ENCODE measurements at places on chromosomes 1 and 21. TPM values are rescaled to one million over a fixed set of nuclear protein-coding genes. Genes with fewer than 3 reads are reported as not detected.

SYDE2 gene
- 24.2 TPM for total RNA-seq

CFHR2 gene
- total RNA-seq: not detected

TNFAIP8L2 gene
- total RNA-seq: not detected

LHX8 gene
- total RNA-seq: not detected

CR2 gene
- 0.24 TPM for total RNA-seq

DNASE2B gene
- 0.26 TPM for total RNA-seq

AMY2A gene
- not detected for total RNA-seq

DYNLT4 gene
- total RNA-seq: 0.79 TPM

SERPINC1 gene
- total RNA-seq: not detected

DNA sequence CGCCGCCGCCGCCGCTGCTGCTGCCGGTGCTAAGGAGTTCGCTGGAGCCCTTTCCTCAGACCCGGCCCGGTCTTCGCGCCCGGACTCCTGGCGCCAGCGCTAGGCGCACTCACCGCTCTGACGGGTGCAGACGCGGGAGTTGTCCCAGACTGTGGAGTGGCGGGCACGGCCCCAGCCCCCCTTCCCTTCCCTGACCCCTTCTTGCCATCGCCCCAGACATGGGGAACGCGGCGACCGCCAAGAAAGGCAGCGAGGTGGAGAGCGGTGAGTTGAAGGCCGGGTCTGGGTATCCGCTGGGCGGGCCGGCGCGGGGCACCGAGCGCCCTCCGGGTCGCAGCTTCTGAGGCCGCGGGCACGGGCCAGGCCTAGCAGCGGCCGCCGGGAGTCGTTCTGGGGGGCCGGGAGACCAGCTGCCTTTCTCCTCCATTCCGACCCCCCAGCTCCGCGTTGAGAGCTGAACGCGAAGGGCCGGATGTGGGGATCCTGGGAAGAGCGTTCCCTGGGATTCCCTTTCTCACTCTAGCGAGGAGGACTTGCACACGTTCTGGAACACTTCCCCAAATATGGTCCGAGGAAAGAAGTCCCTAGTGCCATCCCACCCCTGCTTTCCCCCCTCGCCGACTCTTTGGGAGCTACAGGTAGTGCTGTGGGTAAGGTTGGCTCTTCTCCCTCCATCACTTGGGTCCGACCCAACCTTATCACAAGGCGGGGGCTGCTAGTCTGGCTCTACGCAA, 65.8 kb upstream of the PRKACB start:
- no peak for DNase-seq

- DNase-seq: no peak
These were observed 42.4 kb upstream of the TENT5C start for GRCh38 chr1:117563492-117563875.

- no peak for DNase-seq
These were observed 52.2 kb downstream of the SDC3 start for GRCh38 chr1:30856260-30856790.

GRCh38 chr1:201917362-201918033, 28.8 kb downstream of the SHISA4 start:
- DNase-seq: no peak

GRCh38 chr1:5198328-5198727, 543.9 kb downstream of the AJAP1 start:
- DNase-seq: no peak

DNA sequence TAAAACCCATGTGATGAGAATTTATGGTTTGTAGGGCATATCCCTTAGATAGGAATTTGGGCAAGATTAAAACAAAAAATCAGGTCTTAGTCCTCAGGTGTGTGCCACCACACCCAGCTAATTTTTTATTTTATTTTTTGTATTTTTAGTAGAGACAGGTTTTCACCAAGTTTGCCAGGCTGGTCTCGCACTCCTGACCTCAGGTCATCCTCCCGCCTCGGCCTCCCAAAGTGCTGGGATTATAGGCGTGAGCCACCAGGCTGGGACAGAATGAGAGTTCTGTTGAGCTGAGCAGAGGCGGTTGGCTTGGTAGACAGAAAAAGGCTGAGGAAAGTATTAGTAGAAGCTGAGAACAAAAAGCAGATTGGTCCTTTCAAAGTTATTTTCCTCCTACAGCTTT, 43.8 kb upstream of the EDARADD start:
- DNase-seq: no peak

- DNase-seq: no peak
These were observed 6.7 kb downstream of the ZNF648 start for GRCh38 chr1:182054698-182055326.

DNA sequence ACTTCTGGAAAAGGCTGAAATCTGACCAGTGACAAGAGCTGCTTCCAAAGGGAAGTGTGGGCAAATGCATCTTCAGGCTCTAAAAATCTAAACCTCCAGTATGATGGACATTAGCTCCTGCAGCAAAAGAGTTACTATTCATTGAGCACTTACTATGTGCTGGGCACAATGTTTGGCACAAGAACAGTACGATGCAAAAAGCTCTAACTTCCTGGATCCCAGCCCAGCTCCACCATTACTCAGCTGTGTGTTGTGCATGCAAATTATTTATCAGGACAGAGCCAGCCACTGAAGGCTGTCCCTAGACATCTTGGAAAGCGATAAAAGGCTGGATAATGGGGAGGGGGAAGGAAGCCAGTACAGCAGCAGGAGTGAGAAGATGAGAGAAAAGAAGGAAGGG, 143.5 kb downstream of the ELAVL4 start:
- no peak for DNase-seq

DNA sequence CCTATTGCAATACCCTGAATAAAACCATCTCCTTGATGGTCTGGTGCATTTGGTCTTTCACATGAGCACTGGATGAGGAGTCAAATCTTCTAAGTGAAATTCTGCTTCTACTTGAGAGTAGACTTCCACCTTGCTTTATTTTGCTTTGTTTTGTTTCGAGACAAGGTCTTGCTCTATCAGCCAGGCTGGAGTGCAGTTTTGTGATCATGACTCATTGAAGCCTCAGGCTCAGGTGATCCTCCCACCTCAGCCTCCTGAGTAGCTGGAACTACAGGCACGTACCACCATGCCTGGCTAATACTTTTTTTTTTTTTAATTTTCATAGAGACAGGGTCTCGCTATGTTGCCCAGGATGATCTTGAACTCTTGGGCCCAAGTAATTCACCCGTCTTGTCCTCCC, 65.8 kb upstream of the F3 start:
- no peak for DNase-seq

DNA sequence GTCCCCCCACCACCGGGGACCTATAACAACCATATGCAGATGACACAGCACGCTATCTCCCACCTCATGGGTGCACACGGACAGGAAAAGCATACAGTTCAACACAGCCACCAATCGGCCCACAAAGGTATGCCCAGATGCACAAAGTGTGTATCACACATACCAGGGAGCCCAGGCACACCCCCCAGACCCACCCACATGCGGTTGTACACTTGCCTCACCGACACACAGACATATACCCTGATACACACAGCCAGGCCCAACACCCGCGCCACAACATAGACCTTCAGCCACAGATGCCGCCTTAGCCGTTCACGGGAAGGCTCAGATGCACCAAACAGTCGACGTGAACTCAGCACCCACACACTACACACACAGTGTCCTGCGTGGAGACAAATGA, 5.5 kb downstream of the CROCC start:
- DNase-seq: no peak

DNA sequence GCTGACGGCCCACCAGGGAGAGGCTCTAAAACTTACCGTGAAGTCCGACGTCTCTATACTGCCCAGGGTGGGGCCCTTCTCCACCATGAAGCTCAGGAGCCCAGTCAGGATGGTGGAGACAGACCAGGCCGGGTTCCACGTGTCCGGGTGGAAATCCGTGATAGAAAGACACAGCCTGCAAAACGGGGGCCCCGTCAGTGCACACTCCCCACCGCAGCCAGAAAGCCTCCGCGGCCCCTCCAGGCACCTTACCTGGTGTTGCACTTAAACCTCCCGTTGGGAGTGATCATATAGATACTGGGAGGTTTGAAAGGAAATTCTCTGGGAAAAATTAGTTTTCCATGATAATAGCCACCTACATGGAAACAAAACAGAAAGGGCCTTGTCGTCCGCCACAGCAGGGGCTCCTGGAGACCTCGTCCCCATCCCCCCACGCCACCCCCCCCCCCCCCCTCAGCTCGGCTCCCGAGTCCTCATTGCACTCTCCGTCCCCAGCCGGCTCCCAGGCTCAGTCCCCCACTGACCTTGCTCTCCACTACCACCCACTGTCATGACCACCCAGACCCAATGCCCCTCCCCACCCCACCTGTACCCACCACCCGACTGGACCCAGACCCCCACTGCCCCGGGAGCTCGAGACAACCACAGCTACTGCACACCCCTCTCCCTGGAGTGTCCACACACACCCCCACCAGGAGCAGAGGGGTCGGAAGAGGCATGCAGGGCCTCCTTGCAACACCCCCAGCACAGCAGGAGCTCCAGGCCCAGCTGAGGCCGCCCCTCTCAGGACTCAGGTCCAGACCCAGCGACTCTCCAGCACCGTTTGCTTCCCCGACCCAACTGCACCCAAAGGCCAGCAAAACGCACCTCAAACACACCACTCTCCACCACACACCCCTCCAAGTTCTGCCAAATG, 10.7 kb upstream of the C1QTNF12 start:
- DNase-seq: no peak

- DNase-seq: no peak
These were observed 30.4 kb downstream of the NGF start for GRCh38 chr1:115307661-115308060.

- DNase-seq: no peak
These were observed 77.4 kb downstream of the HLX start for GRCh38 chr1:220956501-220957232.

GRCh38 chr1:183841550-183841949, 36.6 kb downstream of the RGL1 start:
- no peak for DNase-seq

DNA sequence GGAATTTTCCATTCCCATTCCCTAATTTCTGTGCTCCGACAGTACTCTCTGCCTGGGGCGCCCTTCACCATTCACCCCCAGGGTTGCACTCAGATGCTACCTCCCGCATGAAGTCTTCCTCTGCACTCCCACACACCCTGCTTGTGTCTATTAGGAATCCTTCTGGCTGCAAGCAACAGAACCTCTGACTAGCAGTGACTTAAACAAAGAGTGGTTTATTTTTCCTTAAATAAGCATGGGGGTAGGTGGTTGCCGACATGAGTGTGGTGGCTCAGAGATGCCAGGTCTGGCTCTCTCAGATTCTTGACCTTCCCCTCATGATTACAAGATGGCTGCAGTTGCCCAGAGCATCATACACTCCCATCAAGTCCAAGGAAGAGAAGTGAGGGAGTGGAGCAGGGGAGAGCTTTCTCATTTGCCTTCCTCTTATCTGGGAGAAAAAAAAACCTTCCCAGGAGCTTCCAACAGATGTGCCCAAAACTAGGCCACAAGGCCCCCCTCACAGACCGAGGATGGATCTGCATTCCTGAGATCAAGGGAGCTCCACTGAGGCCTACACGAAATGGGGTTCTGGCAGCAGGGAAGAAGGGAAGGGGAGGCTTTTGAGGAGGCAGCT, 49.6 kb upstream of the LBR start:
- no peak for DNase-seq

GRCh38 chr1:66401244-66401643, 132.7 kb upstream of the SGIP1 start:
- no peak for DNase-seq

- DNase-seq: no peak
These were observed 87.5 kb downstream of the RGS2 start for GRCh38 chr1:192896376-192896775.

DNA sequence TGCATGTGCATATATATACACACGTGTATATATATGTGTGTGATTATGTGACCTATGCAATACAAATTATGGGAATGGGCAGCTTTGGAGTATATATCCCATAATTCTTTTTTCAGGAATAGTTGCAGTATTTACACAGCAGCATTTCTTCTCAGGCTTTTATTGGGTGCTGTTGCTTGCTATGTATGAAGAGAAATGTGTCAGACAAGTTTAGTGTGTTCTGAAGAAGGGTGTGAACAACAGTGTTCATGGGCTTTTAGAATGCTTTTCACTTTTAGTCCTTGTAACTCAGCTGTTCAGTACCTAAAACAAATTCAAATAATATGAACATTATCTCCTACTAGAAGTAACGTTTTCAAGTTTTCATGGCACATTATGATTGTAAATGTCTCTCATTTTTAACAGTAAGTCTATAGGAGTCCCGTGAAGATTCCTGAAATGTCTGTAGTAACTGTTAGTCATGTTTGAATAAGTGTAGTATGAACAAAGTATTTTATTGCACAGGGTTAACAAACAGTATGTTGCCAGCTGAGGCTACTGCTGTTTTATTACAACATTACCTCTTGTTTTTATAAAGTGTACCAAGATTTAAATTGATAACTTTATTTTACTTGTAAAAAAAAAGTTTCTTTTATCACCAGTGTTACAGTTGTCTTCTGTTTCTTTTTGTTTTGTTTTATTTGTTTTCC, 42.5 kb downstream of the TMED5 start:
- DNase-seq: no peak

GRCh38 chr1:196558411-196558810, 49.8 kb downstream of the KCNT2 start:
- DNase-seq: no peak

DNA sequence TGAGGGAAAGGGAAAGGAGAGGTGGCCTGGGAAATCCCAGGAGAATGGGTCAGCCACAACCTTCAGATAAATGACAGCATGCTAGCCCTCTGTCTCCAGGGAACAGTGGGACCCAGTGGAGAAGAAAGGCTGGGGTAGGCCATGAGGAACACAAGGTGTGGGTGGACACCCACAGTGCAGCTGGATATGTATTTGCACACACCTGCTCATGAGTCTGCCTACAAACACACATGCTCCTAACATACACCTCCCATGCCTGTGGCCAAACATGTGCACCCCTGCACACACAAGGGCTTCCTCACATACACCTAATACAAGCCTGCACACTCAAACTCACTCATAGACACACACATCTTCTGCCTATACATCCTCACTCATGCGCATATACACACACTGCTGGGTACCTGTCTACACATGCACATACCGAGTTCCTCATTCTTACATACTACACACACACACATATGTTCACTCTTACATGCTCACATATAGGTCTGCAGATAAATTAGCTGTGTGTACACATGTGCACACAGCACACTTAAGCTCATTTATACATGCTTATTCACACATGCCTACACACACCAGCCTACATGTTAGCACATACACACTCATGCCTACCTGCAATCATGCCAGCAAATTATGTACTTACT, 3.6 kb downstream of the C1orf216 start:
- no peak for DNase-seq

GRCh38 chr1:15352128-15352957, 57.3 kb upstream of the EFHD2 start:
- DNase-seq: no peak

GRCh38 chr1:192652159-192652558, 16.2 kb downstream of the RGS13 start:
- no peak for DNase-seq
